Fibroblast of upper back skin (primary cell): ENCODE measurements at places on chromosomes 7 and 10.
A peak's percentile ranks its signal among the peaks of the same experiment; 100 is the strongest.

DNA sequence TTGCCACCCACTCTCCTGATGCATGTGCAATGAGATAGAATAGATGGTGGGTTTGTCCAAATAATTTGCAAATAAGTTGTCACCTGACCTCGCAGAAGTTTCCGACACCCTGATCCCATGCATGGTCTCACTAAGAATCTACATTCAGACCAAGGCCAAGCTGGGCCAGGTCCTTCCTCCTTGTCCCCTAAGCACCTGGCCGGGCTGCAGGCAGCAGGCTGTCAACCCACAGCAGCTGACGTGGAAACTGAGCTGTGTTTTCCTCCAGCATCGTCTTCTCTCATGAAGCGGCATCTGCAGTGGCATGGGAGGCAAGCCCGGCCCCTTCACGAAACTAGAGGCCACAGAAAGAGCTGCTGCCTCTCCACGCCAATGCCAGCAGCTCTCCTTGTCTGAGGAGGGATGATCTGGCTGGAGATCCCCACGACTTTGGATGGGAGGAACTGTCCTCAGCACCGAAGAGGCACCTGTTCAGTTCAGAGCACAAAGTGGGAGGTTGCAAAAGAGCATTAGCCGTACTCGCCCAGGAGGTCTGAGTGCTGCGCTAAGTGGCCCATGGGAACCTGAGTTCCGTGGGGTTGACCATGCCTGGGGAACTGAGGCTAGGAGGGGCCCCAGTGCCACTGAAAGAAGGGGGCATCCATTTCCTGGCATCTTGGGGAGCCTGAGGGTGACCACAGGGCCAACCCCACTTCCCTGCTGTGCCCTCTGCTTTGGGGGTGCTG lies 110.5 kb upstream of the INSIG1 start:
- DNase-seq: no peak

GRCh38 chr10:118817328-118818068 lies 62.7 kb upstream of the CACUL1 start:
- no peak for DNase-seq

DNA sequence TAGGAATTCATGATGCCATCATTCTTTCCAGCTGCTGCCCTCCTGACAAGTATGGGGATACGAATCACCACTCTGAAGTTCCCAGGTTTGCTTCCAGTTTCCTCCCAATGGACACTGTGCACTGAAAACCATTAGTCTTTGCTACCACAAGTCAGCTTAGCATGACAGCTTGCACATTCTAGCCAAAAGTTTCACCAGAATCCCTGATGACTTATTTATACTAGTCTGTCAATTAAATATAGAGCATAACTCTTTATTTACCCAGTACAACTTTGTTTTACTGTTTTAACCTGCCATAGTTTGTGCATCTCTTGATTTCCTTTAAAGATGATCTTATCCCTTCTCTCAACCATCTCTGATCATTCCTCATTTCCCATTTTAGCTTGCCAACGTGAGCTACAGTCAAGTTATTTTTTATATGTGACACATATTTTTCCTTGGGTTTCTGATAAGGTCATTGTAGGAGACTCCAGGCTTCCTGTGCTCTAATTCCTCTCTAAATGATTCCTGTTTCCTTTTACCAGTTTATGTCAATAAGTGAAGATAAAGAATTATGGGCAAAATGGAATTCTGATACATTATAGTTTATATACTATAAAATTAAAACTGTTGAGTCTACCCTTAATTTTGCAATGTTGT lies 167.5 kb upstream of the MEOX2 start:
- peak; percentile 91 for DNase-seq

GRCh38 chr10:62323751-62324150 lies 50.4 kb upstream of the ZNF365 start:
- peak; percentile 22 for DNase-seq

- no peak for DNase-seq
These were observed 42.9 kb downstream of the BMPR1A start for GRCh38 chr10:86799188-86799845.

- DNase-seq: no peak
These were observed 102.6 kb upstream of the HABP2 start for GRCh38 chr10:113450046-113450804.

- DNase-seq: no peak
These were observed 180.9 kb downstream of the SEMA3A start for GRCh38 chr7:84013616-84014240.

DNA sequence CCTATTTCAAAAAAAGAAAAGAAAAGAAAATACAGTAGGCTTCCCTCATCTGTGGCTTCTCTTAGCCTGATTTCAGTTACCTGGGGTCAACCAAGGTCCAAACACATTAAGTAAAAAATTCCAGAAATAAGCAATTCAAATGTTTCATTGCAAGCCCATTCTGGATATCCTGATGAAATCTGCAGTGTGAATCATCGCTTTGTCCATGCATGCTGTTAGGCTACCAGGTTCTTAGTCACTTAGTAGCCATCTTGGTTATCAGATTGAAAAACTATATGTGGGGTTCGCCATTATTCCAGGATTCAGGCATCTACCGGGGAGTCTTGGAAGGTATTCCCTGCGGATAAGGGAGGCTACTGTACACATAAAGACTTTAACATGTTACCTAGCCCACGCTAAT lies 991 bp upstream of the FAM204A start:
- DNase-seq: peak; percentile 50

DNA sequence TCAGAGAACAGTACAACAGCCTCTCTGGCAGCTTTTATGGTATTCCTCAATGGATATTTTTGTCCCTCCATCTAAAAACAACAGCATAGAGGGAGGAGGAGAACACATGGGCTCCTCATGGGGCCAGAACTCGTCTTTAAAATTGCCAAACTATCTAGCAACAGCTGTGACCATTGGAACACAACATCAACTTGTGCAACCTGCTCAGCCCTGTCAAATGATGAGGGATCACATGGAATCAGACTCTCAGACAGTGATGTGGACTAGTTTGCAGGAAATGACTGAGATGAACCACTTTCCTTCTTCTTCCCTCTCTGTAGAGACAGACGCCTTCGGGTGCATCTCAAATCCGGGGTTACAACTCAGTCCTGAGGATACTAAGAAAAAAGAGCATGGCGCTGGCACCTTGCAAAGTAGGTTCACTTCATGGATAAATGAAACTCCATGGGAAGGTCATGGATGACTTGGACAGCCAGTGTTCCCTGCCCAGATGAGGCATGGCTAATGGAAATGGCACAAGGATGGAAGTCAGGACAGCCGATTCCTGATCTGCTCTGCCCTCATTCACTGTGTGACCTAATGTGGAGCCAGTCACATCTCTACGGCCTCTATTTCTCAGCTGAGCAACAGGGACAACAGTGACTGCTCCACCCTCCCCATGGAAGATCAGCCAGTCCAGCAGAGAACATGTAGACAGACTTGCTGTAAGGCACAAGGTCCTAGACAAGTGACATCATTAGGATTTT lies 24.6 kb upstream of the DGKI start:
- no peak for DNase-seq

DNA sequence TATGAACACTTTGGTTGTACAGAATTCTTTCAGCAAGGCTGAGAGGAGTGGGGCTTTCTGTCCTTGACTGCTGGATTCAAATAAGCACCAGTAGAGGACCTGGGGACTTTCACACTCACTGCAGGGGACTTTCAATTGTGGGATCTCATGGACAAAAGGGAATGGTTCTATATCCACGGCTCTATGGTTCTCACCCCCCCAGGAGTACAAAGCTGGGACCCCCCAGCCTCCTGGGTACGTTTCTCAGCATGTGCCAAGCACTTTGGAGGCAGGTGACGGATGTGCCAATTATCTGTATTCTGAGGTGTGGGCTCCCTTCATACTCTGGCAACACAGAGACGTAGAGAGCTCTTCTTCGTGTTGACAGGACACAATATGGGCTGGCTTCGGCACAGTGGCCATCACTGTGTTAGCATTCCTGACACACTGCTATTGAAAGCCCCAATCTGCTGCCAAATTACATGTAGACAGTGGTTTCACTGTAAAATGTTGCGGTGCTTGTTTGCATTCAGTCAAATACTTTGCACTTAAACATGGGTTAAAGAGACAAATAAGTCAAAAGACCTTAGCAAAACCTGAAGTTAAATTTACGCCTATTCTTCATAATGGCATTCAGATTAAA lies 92.7 kb upstream of the SAMD8 start:
- no peak for DNase-seq

DNA sequence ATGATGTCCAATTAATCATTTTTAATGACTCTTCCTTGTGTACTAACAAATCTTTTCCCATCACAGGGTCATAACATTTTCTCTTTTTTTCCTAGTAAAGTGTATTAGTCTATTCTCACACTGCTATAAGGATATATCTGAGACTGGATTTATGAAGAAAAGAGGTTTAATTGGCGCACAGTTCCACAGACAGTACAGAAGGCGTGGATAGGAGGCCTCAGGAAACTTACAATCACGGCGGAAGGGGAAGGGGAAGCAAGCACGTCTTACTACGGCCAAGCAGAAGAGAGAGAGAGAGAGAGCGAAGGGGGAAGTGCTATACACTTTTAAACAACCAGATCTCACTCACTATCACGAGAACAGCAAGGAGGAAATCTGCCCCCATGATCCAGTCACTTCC lies 359.4 kb upstream of the NFE2L3 start:
- no peak for DNase-seq

- no peak for DNase-seq
These were observed 409.2 kb upstream of the DPP6 start for GRCh38 chr7:153642989-153643388.

DNA sequence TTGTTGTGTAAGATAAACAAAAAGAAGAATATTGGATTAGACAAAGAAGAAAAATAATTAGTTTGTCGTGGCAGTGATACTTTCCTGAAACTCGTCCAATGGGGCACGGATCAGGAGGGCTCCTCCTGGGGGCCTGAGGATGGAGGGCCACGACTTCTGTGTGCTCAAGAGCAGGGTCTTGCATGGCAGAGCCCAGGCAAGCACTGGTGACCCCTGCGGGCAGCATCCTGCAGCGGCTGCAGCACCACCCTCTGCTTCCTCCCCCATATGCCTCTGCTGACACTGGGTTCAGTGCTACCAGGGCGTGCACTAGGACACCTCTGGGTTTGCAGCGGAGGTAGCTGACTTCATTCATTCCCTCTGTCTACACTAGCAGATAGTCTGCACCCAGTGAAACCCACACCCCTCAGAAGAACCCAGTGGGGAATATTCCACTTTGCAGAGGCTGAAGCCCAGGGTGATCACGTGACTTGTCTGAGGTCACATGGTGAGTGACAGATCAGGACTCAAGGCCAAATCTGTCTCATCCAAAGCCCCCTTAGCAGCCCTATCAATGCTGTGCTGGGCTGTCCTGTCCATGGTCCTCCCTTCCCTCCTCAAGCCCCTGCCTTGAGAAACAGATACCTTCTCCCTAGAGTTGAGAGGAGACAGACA lies 375.5 kb downstream of the TCERG1L start:
- no peak for DNase-seq

DNA sequence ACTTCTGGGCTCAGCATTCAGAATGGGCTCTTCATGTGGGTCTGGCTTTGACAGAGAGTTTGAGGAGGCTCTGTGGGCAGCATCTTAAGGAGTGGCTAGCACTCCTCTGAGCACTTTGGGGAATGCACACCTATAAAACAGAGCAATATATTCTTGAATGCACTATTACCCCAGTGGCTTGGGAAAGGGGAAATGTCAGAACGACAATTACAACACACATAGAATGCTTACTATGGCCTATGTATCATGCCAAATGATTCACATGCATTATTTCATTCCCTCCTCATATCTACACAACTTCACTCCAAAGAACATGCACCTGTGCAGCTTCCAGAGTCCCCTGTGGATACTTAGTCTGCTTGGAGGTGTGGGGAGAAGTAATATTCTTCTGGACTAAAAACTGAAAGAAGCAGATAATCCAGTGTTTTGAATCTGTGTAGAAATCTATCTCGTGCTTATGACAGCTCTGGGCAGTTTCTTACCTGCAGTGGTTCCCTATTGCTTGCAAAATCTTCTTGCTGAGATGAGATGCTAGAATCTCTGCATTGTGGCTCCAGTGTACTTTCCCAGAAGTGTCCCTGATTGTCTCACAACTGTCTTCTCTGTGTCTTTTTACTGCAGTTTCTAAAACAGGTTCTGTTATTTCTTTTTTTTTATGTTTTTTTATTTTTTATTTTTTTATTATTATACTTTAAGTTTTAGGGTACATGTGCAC lies 5.5 kb upstream of the MGAM start:
- DNase-seq: no peak

- no peak for DNase-seq
These were observed 174.7 kb upstream of the LYZL1 start for GRCh38 chr10:29114141-29114540.

DNA sequence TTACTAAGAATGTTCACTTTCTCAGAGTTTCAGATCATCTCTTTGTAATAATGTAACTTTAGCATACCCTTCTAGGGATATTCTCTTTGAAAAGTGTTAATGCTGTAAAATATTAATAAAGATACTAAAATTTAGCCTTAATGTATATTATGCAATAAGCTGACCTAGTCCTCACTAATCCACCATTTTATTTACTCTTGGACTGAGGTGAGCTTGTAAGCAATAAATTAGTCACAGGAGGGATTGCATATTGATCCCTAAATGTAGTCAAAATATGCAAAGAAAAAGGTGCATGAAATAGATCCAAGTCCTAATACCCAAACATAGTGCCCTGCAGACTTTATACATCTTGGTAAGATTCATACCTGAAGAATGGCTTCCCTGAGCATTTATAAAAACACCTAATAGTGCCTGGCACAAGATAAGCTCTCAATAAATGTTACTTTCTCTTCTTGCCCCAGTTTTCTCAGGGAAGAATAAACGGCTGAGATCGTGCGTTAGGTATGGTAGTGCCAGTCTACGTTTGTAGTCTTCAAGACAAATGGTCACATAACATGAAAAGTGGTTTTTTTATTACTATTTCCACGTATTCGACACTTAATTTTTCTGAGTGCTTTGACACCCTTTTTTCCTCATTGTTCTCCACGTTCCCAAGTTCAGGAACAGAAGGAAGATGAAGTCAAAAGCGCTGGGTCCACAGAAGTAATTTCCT lies 14.3 kb downstream of the INSIG1 start:
- no peak for DNase-seq

- no peak for DNase-seq
These were observed 53.0 kb upstream of the RAB18 start for GRCh38 chr10:27451054-27451453.

DNA sequence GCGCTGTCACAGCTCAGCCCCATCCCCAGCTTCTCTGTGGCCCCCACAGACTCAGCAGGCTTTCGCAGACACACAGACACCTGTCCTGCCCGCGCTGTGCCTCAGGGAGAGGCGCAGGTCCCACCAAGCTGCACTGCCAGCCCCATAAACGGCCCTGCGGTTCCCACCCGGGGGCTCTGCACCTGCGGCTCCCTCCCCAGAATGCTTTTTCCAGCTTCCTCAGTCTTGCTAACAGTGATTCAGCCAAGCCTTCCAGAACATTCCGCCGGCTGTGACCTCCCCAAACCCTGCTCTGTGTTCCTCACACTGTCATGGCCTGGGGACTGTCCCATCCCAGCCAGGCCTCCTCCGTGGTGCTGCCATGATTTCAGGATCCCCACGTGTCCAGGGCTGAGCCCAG lies 27.8 kb upstream of the TNRC18 start:
- DNase-seq: no peak

GRCh38 chr10:77909021-77909748 lies 17.4 kb downstream of the DLG5 start:
- no peak for DNase-seq

GRCh38 chr10:92972066-92972870 lies 88.3 kb upstream of the CYP26C1 start:
- DNase-seq: peak; percentile 75

GRCh38 chr10:37816290-37816689 lies 41.1 kb downstream of the ZNF248 start:
- no peak for DNase-seq
